ENCODE measurements at places on chromosomes 3 and 15.

DNA sequence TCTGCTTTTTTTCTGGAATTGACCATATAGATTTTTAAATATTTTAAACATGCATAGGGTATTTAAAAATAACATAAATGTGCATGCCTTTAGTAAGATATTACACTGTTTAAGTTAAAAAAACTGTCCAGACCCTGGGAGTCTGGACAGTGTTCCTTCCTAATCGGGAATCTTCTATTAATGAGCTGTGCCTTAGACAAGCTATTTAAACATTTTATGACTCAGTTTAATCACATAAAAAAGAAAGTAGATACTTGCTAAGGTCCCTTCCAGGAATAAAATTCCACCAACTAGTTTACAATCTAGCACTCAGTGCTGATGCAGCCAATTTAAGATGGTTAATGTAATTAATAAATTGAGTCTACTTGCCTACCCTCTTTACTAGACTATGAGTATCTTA, 140.4 kb upstream of the DPH6 start:
- DNase-seq: no peak

GRCh38 chr3:52532517-52532837, 1.2 kb downstream of the NT5DC2 start:
- DNase-seq: no peak

GRCh38 chr3:32583708-32584107, 13.1 kb upstream of the DYNC1LI1 start:
- DNase-seq: no peak

GRCh38 chr3:114274929-114275328, 18.9 kb upstream of the TIGIT start:
- no peak for DNase-seq

- no peak for DNase-seq
These were observed 420.2 kb upstream of the CCDC54 start for GRCh38 chr3:106957029-106957428.

GRCh38 chr3:125200731-125201139, 11.8 kb downstream of the SLC12A8 start:
- no peak for DNase-seq

DNA sequence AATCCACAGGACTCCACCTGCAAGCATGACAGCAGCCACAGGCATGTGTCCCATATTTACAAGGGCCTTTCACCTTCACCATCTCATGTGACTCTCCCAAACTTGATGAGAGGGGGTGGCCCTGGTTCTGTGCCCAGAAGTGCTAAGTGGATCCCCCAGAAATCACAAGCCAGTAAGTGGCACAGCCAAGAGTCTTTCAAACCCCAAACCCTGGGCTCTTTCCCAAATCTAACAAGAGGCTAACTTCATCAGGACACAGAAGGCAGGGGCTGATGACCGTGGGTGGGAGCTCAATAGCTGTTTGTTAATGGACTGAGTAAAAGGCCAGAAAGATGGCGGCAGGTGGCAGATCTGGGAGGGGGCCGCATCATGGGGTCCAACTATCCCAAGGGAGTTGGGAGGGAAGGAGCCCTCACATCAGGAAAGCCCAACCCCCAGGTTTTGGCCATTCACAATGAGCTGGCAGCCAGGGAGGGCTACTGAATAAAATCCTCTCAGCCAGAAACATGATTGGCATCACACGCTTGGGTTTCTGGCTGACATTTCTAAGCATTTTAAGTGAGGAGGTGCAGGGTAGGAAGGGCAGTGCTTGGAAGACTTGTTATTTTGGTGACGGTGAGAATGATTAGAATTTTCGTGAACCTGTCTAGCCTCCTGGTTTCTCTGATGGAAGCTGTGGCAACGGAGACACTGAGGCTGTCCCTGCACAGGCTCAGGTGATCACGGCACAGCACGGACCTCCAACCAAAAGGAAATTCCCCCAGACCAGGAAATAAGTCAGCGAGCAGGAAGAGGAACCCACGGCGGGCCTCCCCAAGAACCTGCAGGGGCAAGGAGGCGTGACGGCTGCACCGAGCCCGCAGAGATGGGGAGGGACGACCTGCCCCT, 109.3 kb downstream of the OXNAD1 start:
- peak; percentile 59 for DNase-seq

All from germinal center (tissue), 1 donor.